ENCODE measurements at places on chromosomes 6 and 20.

GRCh38 chr20:59939879-59940128 lies 301 bp downstream of the PPP1R3D start:
- H3K36me3 ChIP-seq = peaks cover 9% of the 10 kb centered on the region
- H3K4me3 ChIP-seq = peak overlapping the region; percentile 99
- H3K27me3 ChIP-seq = no peaks in the 10 kb centered on the region
- no peak for DNase-seq

DNA sequence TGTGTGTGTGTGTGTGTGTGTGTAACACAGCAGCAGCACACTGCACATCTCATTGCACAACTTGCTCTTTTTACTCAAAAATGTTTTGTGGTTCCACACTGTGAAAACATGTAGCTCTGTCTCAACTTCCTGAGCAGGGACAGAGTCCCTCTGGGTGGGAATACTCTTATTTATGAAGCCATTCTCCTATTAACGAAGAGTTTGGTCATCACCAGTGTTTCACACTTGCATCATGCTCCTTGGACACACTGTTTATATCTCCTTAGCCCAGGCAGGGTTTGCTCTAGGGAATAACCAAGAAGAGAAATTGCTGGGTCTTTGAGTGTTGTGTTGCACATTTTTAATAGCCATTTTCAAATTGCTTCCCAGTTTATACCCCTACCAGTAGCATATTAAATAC lies 53.6 kb downstream of the ZNF831 start:
- no peaks in the 10 kb centered on the region for H3K36me3 ChIP-seq
- H3K27me3 ChIP-seq = no peaks in the 10 kb centered on the region

- no peak for DNase-seq
- H3K27me3 ChIP-seq = no peaks in the 10 kb centered on the region
- no peaks in the 10 kb centered on the region for H3K36me3 ChIP-seq
- no peak overlapping the region for H3K27ac ChIP-seq
- no peak overlapping the region for H3K4me3 ChIP-seq
These were observed 223.7 kb downstream of the TAF4 start for GRCh38 chr20:61841966-61842365.

GRCh38 chr20:39049684-39050554 lies 87.8 kb downstream of the DHX35 start:
- peaks cover 9% of the 10 kb centered on the region for H3K4me1 ChIP-seq
- H3K27me3 ChIP-seq = no peaks in the 10 kb centered on the region
- H3K36me3 ChIP-seq = no peaks in the 10 kb centered on the region
- peak overlapping the region; percentile 32 for H3K27ac ChIP-seq

Data from naive thymus-derived CD4-positive, alpha-beta T cell (primary cell).